Activated CD4-positive, alpha-beta T cell treated with anti-CD3 and anti-CD28 coated beads, Interleukin-2, amount 50 U/mL, for 48 hours (primary cell): ENCODE measurements at places on chromosomes 2 and 18.

- DNase-seq, result no peak
Measured at GRCh38 chr2:175844169-175844568, 157.9 kb downstream of the LNPK start.

DNA sequence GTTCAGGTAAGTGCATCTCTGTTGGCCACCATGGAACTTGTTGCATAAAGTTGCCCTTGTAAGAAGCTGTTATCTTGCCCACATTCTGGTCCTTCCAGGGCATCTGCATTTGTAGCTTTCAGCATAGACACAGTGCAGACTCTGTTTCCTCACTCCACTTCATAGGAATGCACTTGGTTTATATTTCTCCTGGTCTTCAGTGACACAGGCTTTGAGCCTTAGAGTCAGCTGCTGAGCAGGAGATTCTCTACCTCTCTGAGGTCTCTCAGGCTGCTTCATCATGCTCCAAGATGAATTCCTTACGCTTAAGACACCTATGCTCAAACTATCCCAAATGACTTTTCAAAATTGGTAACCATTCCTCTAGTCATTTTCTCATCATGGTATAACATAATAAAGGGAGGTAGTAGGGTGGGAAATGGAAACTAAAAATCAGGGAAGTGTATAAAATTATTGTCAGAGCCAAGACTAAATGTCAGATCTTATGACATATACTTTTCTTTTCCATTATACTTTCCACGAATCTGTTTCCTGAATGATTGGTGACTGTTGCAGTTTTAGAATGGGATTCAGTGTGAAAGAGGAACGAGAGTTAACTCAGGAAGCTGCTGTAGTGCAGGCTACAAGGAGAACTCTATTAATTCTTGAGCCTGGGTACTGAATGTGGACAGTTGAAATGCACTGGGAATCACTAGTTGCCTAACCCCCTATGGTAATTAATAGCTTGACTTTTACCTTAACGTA, 72.0 kb downstream of the GALNT1 start:
- DNase-seq, result no peak

DNA sequence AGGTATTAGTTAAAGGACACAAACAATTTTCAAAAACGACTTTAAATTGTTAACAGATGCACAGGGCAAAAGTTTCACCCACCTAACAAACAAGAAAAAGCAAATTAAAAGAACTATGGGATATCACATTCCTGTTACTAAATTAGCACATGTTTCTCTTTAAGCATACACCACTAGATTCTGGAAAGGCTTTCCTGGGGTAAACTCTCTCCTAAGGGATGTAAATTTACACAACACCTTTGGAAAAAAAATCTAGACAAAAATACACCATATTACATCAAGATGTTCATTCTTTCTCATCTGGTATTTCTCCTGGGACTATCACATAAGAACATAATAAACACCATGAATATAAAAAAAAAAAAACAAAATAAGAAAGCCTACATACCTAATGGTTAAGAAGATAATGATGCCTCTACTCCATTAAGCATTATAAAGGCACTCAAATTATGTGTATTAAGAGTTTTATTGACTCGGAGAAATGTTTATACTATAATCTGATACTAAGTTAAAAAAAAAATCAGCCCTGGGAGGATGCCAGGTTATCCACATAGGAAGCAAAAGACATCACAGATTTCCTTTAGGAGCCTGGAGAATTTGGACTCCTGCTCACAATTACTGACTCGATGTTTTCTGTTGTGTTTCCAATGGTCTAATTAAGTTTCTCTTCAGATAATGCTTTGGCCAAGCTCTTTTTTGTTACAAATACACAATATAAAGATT, 82.8 kb upstream of the AFF3 start:
- DNase-seq, result no peak

GRCh38 chr2:181398000-181398399, 59.2 kb upstream of the ITGA4 start:
- no peak for DNase-seq

- DNase-seq, result no peak
Measured at GRCh38 chr18:43875511-43875910, 598.2 kb upstream of the SYT4 start.

GRCh38 chr18:78892177-78892576, 87.4 kb upstream of the SALL3 start:
- no peak for DNase-seq

- no peak for DNase-seq
Measured at GRCh38 chr2:128026448-128027277, 1.2 kb downstream of the SAP130 start.

DNA sequence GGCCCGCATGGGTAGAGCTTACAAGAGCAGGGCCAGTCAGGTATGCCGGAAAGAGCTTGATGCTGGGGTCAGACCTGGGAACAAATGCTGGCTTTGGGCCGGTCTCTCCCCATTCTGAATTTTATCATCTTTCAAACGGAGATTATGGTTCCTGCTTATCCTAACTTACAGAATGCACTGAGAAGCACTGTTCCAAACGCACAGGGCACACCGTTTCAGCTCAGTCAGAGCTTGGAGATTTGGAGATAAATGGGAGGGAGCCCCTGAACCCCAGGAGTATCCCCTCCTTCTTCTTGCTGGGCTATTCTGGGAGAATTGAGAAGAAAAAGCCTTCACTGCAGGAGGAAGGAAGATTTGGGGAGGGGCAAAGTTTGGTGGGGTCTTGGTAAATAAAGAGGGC, 169.4 kb downstream of the DDX1 start:
- no peak for DNase-seq

DNA sequence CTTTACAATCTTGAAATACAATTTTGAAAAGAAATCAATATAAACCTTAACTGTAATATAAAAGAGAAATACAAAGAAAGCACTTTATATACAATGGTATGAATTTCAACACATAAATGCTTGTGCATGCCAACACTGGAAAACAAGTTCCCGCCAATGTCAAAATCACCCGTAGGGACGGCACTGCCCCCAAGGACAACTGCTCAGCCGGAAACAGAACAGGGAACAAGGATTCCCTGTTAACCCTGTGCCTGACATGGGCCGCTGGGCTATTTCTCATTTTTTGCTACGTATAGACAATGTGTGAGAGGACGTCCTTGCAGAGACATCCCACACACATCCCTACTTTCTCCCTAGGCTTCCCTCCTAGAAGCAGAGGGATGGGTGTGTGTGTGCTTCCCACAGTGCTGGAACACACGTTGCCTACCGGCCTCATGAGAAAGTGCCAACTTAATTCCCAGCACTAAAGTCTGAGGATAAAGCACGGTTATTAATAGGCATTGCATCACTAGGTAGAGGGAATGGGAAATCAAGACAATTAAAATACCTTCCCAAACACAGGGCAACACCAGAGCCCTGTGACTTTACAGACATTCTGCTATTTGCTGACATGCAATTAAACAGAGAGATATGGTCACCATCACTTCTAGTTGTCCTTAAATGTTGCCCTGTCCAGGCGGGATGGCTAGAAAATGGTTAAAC, 14.4 kb downstream of the AFG3L2 start:
- no peak for DNase-seq

DNA sequence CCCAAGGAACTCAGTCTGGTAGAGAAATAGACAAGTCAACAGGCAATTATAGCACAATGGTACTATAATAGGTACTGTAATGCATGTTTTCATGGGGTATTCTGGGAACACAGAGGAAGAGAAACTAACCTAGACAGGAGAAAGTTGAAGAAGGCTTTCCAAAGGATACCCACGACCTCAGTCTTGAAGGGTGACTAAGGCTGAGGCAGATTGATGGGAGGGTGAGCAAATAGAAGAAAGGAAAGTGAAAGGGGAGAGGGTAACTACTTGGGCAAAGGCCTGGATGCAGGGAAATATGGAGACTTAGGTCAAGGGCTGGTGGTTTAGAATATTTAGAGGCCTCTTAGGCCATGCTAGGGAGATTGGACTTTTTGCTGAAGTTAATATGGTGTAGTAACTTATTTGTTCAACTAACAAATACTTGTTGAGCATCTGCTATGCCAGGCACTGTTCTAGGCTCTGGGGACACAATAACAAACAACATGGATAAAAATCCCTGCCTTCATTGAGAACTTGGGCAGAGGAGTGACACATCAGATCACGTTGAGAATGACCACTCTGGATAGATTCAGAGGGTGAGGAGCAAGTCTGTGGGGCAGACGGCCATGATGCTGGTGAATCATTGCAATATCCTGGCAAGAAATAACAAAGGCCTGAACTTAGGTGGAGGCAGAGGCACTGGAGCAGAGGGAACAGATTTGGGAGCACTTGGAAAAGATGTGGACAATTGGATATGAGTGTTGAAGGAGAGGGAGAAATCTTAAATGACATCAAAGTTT, 56.4 kb downstream of the PLB1 start:
- DNase-seq, result no peak

- peak; percentile 19 for DNase-seq
Measured at GRCh38 chr2:240819858-240820606, at the start of gene KIF1A. Gene KIF1A (minus strand): TSS chr2:240820219. CDS start chr2:240797752, 22,467 bp downstream.

GRCh38 chr2:209495855-209496585, 72.2 kb downstream of the MAP2 start:
- DNase-seq, result no peak

DNA sequence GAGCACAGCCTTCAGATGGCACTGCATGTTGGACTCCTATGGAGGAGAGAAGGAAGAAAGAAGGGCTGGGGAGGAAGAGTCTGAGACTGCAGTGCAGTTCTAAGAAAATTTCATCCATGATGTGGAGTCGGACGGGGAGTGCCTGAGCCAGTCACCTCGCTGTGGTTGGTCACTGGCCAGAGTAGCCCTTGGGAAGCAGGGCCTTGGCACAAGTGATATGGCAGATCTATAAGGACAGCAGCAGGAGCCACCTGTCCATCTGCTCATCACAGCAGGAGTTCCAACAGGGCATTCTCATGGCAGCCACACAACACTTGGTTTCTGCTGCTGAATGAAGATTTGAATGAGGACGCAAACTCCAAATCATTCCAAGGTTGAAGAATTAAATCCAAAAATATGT, 314.8 kb downstream of the CYP26B1 start:
- DNase-seq, result no peak

DNA sequence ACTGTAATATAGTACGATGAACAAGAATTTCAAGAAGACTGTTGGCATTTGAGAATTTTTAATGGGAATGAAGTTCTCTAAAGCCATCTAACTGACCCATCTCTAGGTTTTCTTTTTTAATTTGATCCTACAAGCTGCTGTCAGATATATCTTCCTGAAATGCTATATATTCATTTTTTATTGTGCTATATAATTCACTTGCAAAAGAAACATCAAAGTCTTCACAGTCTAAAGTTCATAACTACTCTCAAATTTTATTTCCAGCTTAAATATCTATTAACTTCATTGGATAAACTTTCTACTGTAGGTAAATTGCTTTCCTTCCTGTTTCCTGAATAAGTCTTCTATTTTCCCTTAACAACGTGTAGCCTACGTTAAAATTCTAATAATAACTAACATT, 3.7 kb downstream of the SCYGR2 start:
- DNase-seq, result no peak

GRCh38 chr2:233061591-233062450, 1.7 kb downstream of the INPP5D start:
- DNase-seq, result peak; percentile 46

DNA sequence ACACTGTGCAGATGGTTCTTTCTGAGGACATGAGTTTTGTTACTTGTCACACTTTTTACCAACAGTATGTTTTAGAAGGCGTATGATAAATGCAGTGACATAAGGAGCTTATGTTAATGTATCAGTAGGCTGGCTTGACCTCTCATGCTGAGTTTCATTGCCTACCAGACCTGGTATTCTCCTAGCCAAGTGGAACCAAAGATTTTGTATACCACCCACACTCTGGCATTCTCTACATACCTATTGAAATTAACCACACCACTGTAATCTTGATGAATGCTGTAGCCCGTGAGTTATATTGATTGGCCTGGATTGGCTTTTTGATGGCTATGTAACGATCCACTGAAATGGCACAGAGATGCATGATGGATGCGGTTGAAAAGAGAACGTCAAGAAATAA, 11.4 kb downstream of the HTR2B start:
- no peak for DNase-seq

DNA sequence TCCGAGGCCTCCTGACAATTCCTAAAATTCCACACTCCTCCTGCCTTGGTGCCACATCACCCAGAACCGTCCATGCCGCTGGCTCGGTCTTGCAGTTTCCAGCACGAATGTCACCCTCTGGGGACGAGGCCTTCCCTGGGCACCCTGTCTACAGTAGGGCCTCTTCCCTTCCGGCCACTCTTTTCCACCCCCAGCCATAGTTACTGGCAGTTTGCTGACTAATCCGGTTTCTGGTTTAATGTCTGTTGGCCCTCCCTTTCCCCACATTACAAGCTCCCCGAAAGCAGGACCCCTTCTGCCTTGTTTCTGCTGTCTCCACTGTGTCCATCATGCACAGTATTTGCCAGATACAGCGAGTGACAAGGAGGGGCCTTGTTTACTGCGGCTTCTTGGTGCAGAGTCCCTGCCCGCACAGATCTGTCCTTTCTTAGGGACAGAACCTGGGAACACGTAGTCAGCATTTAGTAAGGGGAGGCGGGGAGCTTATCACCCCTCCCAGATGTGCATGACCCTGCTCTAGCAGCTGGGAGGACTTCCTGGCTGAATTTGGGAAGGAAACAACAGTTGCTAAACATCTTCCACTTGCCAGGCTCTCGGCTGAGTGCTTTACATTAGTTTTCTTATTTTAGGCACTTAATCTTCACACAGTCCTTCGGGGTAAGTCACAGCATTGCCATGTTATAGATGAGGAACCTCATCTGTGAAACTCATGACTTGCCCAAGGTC, 23.6 kb upstream of the CATIP start:
- no peak for DNase-seq
